ENCODE measurements at places on chromosomes 6 and 20.

DNA sequence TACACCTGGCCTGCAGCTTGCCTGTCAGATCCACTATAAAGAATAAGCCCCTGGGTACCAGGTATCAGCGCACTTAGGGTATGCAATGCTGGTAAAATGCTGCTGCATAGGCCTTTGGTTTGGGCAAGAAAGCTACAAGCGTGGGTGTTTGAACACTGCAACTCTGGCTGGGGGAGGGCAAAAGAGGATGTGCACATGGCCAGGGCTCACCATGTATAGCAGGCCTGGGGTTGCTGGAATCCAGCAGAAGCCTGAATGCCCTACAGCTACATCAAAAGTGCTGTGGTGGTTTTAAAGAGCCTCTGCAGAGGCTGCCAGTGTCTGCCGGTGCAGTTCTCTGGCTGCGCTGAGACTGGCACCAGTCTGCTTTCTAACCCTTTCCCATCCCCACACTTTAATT is 51.7 kb downstream of the UQCC1 start:
- DNase-seq = no peak

GRCh38 chr6:40972190-40972589 is 66.8 kb downstream of the UNC5CL start:
- DNase-seq = no peak

- no peak for DNase-seq
These were observed 63.2 kb upstream of the TIAM2 start for GRCh38 chr6:154931711-154932424.

- DNase-seq = no peak
These were observed 72.2 kb downstream of the IPCEF1 start for GRCh38 chr6:154284313-154284853.

DNA sequence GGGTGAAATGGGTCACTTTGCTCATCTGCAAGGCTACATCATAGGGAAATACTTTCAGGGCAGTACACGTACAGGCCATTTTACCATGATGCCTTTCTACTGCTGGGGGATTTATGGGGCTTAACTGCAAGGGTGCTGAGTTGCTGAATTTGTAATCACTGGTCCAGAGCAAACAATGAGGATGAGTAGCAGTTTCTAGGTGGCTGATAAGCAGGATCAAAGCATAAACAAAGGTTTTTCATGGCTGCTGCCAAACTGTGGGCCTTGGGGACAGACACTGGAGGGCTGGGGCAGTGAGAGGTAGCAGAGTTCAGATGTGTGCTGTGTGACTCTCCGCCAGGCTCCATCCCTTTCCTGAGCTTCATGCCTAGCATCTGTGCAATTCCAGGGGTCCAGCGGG is 68.3 kb downstream of the CNBD2 start:
- no peak for DNase-seq

- no peak for DNase-seq
These were observed 80.9 kb upstream of the HTR1E start for GRCh38 chr6:86856379-86856778.

DNA sequence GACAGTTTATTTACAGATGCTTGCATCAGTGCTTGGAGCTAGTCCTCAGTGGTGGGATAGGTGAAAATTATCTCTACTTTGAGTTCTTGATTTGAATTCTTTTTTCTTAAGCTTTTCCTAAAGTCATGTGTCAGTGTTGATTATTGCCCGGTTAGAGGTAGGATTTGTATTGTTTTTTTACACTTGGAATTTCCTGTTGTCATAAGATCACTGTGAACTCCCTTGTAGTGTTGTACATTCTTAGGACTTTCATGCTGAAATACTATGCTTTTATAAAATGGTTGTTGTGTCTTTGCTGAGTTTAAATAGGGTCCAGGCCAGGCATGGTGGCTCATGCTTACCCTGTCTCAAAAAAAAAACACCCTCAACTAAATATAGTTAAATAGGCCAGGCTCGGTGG is 20.3 kb downstream of the ASXL1 start:
- no peak for DNase-seq

GRCh38 chr6:3117912-3118352 is 579 bp upstream of the BPHL start:
- DNase-seq = no peak

DNA sequence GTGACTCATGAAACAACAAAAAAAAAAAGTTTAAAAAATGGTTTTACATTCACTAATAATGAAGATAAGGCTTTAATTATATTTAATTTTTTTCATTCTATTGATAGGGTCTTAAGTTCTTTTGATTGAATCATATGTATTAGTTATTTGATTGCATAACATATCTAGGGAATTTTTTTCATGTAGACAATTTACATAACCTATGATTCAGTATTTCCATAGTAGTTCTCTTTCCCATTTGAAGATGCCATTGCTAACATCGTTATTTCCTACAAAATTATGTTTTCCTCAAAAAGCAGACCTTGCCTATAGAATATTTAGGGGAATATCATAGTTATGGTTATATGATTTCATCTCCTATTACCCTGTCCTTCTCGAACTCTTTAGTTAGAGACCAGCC is 463.4 kb downstream of the TFAP2B start:
- DNase-seq = no peak

GRCh38 chr6:89921691-89922090 is 27.4 kb downstream of the GJA10 start:
- DNase-seq = no peak

Measured in posterior cingulate gyrus (tissue), 11 donors.